Kidney (tissue), 22 donors: ENCODE measurements at places on chromosomes 13 and 19.
A peak's percentile ranks its signal among the peaks of the same experiment; 100 is the strongest.

- DNase-seq: no peak
Measured at GRCh38 chr19:18309525-18310064, 13.3 kb downstream of the LSM4 start.

GRCh38 chr13:107379407-107380155, 811.6 kb upstream of the ARGLU1 start:
- no peak for DNase-seq

DNA sequence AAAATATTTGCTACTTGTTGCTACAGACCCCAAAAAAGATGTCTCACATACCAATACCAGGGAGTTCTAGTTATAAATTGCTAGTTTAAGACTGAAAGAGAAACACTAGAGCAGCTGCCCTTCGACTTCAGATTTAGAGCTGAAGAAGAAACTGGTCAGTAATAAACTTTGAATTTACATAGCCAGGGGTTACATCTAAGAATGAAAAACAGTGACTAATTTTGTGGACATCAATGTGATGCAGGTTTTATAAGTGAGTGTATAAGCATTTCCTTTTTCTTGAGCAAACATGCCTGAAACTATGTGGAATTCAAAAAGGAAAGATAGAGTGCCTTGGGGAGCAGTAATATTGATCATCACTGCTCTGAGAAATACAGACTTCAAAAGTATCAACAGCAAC, 724.9 kb upstream of the MIR17HG start:
- DNase-seq: no peak

DNA sequence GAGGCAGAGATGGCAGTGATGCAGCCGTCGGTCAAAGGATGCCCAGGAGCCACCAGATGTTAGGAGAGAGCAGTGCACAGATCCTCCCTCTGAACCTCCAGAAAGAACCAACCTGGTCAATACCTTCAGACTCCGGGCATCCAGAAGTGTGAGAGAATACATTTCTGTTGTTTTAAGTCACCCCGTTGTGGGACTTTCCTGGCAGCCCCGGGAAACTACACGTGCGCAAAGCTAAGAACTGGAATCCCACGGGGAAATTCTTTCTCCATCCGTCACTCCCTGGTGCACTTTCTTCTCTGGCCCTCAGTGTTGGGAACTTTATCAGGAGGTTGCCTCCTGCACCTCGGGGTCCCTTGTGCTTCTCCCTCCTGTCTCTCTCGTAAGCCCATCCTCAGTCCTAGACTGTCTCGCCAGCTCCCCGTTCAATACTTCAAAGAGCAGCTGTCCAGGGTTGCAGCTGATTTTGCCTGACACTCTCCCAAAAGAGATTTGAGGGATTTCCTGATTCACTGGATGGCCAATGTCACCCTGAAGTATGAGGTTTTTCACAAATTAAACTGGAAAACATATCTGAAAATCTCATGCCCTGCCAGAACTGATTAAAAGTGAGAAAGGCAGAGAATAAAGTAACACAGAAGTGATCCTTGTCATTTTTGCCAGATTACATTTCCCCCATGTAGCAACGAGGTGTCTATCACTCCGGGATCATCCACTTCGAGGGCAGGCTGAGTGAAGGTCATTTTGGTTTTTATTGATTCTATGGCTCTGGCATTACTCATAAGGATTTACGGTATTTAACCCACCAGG, 136.8 kb downstream of the DCT start:
- no peak for DNase-seq

- DNase-seq: no peak
Measured at GRCh38 chr19:648305-648704, 8.6 kb downstream of the FGF22 start.

GRCh38 chr19:3964256-3965194, 6.4 kb downstream of the DAPK3 start:
- no peak for DNase-seq

DNA sequence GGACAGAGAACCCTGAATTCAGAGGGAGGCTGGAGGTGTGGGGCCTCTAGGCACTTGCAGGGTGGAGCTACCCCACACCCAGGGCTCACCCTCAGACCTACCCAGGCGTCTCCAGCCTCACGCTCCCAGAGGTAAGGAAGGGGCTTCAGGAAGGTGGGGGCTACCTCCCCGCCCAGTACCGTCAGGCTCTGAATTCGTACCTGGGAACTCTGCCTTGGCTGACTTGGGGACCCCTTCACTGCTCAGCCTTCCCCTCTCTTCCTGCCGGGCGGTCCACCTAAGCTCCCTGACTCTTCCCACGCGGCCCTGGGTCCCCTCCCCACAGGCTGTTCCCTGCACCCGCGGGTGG, 28.5 kb upstream of the PARP4 start:
- no peak for DNase-seq

DNA sequence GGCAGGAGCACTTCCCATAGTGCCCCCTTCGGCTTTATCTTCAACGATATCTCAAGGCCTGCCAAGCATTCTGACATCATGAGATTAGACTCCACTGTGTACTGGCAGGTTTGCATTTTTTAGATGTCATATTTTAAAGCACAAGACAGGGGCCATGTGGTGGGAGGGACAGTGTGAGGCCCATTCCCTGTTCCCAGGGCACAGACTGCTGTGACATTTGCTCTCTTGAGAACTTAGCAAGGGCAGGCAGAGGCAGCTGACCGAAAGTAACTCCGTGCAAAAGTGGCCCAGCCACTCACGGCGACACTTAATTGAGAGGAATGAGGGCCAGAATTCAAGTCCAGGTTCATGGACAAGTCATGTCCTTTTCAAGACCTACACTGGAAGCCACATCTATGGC, 201.8 kb downstream of the COL4A1 start:
- no peak for DNase-seq

GRCh38 chr19:33408538-33409434, 35.3 kb downstream of the CEBPG start:
- DNase-seq: no peak

- DNase-seq: no peak
Measured at GRCh38 chr13:18952225-18953016, 229.2 kb downstream of the TUBA3C start.

DNA sequence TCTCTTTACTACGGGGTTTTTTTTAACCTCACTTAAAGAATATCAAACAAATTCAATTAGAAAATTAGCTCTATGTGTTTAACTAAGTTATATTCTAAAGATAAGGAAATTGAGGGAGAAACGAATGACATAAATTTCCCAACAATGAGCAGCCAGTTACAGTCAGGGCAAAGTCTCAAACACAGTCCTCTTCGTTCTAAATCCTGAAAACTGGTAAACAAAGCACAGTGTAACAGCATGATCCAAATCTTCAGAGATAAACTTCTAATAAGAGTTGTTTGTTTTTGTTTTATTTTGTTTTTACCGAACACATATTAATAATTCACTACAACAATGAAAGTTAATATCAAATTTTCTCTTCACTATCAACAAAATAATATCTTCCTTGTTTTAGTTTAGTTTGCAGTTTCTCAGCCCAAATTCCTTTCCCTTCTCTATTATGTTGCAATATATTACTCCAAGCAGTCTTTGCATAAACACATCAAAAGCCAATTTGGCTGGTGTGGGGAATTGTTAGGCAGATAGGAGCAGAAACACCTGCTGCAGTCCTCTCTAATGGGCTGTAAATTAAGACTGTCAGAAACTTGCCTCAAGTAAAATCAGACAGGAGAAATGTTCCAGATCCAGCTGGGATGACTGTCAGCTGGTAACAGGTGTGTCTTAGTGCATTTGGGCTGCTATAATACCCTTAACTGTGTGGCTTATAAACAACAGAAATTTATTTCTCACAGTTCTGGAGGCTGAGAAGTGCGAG, 106.5 kb upstream of the SGCG start:
- DNase-seq: peak; percentile 45

DNA sequence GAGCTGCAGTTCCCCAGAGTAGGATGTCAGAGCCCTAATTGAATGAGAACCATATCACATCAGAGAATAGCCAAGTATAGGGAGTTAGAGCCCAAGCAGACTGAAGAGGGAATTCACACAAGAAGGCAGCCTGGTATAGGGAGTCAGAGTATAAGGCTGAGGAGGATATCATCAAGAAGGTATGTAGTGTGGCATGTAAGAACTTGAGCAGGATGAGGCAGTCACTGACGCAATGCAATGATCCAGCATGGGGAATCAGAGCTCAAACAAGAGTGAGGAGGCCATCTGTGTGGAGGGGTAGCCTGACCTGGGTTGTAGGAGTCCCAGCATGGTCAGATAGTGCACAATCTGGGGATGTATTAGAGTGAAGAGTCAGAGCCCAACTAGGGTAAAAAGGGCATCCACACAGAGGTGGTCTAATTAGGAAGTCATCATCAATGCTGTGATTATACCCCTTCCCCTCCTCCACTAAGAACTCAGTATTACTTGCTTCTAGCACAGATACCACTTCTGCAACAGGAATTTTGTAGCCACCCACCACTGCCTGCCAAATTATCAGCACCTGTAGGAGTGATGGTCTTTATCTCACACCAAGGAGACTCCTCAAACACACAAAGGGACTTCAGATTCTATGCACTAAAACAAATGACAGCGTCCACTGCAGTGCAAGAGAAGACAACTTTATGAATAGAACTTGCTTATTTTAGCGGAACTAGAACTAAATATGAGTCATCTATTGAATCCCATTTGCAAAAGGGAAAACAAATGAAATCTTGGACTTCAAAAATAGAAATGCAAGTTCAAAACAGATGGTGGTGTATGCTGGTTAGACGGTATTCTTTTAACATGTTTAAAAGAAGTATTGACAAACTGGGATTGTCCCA, 107.2 kb downstream of the FNDC3A start:
- DNase-seq: no peak

- DNase-seq: peak; percentile 23
Measured at GRCh38 chr13:102903659-102904407, 58.0 kb downstream of the ERCC5 start.

GRCh38 chr19:33947265-33947964, 150.7 kb downstream of the KCTD15 start:
- no peak for DNase-seq

DNA sequence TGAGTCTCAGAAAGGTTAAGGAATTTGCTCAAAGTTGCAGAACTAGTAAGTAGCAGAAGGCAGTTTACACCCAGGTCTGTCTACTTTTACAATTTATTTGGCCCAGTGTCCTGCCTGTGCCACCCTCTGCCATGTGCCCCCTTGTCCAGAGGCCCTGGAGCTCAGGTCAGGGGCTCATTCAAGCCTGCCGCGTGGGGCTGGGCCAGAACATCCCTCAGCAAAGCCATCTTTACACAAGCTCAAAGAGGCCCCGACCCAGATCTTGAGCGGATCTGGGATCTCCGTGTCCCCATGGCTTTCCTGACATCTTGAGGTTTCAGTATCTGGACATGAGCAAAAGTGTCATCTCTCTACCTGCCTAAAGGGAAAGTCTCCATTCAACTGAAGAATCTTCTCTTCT, 76.4 kb upstream of the VSTM2B start:
- no peak for DNase-seq

DNA sequence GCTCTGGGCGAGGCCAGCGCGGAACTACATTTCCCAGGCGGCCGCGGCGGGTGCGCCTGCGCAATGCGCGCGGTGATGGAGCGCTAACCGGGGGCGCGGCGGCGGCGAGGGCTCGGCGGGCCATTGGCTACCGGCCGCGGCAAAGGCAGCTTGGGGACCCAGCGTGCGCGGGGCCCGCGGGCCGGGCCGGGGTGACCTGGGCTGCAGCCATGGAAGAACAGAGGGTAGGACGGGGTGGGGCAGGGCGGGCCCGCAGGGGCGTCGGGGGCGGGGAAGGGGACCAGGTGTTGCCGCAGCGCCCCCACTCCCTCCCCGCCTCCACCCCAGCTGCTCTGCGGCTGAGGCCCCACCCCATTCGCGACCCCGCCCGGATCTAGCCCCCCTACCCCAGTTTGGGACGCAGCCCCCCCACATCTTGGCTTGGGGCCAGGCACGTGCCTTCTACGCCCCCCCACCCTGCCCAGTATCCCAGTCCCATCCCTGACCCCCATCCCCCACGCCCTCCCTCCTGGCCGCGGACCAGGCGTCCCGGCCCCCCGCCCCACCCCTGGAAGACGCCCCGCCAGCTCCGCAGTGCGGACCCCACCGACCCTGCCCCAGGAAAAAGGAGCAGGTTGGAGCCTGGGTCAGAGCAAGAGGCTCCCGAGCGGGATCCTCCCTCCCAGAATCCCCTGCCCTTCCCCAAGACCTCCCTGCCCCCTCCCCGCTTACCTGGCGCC, at the start of gene FSD1:
FSD1 (plus strand) TSS at position 61 of the 719 bp plus-strand sequence; CDS start at position 210, 149 bp downstream.
- DNase-seq: peak; percentile 64

DNA sequence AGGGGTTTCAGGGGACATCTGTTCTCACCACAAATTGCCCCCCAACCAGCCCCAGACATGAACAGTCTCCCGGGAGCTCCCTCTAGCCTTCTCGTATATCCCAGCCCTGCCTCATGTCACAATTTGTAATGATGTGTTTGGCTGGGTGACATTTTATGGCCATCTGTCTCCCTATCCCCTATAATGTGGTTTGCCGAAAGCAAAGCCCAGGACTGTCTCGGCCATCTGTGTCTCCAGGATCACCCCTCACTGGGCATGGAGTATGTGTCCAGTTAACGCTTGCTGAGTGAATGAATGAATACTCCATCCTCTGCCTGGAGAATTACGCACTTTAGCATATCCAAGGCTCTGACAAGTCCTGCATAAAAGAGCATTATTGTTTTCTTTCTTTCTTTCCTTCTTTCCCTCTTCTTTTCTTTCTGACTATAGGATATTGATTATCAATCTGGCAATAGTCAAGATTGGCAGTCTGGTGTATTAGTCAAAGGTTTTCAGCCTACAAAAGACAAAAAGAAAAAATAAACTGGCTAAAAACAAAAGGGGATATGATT, 15.1 kb downstream of the HPN start:
- DNase-seq: no peak

DNA sequence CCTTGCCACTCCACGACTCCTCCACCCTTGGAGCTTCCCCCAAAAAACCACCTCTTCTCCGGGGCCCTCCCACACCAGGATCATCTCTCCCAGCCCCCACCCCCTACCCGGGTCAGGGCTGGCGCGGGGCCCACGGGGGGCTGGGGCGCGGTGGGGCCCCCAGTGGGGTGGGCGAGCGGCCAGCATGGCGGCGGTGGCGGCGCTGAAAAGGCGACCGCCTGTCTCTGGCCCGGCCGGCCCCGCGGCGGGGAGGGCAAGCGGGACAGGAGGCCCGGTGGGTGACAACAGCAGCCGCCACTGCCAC, 850 bp downstream of the DYRK1B start:
- no peak for DNase-seq

GRCh38 chr13:62931853-62932252, 1516.2 kb upstream of the PCDH20 start:
- DNase-seq: no peak

DNA sequence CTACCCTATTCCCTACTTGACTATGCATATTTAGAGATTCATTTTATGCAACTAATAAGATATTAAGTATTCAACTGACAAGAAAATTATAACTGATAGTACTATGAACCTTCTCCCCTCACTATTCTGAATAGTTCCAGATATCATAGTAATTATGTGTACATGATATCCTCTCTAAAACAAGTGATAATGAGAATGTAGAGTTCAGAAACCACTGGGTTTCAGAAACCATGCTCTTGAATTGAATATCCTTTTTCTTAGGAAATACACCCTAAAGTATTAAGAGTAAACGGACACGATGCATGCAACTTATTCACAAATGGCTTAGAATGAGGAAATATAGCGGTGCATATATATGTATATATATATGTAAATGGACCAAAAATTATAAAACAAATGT, 160.9 kb downstream of the TBC1D4 start:
- no peak for DNase-seq
